ENCODE measurements at places on chromosomes 13 and 19.

DNA sequence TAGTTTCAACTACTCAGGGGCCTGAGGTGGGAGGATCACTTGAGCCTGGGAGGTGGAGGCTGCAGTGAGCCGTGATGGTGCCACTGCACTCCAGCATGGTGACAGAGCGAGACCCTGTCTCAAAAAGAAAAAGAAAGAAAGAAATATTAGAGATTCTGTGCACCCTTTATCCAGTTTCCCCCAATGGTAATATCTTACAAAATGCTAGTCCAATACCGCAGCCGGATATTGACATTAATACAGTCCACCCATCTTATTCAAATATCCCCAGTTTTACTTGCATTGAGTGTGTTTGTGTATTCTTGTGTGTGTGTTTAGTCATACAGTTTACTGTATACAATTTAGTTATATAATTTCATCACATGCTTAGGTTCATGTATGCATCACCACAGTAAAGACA, 8.6 kb upstream of the IFNL4 start:
- no peak for DNase-seq

DNA sequence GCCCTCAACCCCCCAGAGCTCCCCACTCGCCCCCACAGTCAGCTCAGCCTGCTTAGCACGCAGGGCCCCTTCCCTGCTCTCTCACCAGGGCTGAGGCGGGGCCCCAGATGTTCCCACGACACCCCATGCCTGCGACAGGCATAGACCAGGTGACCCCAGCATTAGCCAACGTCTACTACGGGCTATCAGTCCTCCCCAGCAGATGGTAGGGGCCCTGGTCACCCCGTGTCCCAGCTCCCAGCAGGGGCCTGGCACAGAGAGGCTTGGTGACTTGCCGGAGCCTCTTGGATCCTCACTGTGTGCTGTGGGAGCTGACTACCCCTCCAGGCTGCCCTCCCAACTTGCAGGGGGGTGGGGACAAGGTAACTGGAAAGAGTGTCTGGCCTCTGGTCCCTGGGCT, 80.6 kb downstream of the KDM4B start:
- DNase-seq = no peak

DNA sequence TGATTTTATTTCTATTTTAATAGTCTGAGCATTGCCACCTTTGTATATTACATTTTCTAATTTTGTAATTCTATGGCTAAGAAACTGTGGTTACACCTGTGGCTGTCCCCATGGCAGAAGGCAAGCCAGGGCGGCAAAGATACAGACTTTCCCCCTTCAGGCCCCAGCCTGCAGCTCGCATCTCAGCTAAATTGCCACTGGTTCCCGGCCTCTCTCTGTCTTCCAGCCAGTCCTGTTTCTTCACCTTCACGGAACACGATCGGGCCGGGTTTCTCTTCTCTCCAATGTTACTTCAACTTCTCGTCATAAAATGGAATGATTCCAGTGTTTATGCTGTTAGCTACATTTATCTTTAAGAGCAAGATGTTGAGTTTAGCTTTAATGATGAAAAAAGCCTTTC, 124.5 kb upstream of the ZNF507 start:
- DNase-seq = no peak

- no peak for DNase-seq
Measured at GRCh38 chr13:110278859-110279258, 28.1 kb downstream of the COL4A1 start.

DNA sequence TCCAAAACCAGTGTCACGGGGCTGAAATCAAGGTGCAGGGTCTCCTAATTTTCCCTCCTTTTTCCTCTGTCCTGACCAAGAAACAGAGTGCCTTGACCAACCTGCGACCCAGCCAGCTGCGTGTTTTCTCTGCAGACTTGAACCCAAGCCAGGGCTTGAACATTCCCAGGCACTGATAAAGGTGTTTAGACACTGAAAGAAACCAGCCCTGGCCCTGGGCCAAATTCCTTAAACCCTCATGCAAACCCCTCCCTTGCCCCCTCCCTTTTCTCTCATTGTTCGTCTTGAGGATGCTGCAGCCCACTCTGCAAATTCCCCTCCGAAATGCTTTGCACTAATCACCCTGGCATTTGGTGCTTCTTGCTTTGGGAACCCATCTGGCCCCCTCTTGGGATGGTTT, 9.5 kb upstream of the FFAR2 start:
- DNase-seq = no peak

DNA sequence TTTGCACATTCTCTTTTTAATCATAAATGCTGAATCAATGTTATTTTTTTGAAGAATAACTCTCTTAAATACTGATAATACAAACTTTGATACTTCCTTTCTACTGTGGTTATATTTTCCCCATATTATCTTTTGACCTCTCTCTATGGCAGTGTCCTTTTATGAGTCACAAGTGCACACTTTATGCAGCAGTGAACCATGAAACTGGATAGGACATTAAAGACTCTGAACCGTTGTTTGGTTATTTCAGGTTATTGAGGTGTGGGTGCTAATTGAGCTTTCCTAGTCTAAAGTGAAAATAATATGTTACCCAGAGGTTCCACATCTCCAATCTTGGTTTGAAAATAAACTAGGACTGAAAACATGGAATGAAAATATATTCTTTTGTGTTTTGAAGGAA, 71.4 kb downstream of the DGKH start:
- no peak for DNase-seq

GRCh38 chr13:35600137-35600536, 123.6 kb upstream of the MAB21L1 start:
- DNase-seq = no peak

GRCh38 chr19:18648973-18649315, 12.1 kb downstream of the KLHL26 start:
- DNase-seq = no peak

DNA sequence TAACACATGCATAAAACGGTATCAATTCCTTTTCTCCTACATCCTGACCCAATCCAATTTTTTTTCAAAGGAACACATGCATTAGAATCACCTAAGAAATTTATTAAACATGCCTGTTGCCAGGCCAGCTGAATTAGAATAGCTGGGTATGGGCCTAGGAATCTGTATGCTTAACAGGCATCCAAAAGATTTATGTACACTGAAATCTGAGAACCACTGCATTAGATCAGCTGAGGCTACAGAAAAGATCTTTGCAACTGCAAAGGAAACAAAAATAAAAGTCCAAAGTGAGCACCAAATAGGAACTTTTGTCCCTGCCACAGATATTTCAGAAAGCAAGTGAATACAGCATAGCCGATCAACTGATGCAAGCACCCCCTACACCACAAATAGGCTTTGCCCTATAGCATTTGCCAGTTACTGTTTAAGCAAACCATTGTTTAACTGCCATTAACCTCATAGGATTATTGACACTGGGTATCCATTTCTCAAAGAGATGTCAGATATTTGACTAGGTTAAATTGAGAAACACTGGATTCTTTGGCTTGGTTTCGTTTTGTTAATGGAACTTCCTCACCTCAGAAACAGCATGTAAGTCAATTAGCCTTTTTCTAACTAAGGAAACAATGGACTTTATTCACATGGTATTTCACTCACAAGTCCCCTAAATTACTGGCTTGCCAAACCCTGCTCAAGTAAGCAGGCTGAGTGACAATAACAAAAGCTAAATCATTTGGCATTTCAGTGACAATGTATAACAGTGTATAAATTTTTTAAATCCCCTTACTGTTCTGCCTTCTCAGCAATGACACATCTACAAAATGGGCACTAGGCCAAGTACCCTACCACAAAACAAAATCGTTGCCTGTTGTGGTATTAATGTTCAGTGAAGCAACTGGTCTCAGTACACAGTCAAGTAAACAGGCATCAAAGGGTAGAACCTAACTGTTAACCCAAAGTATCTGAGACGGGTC, 67.8 kb downstream of the SUCLA2 start:
- peak; percentile 53 for DNase-seq

GRCh38 chr13:59533561-59534555, 629.9 kb downstream of the DIAPH3 start:
- no peak for DNase-seq

DNA sequence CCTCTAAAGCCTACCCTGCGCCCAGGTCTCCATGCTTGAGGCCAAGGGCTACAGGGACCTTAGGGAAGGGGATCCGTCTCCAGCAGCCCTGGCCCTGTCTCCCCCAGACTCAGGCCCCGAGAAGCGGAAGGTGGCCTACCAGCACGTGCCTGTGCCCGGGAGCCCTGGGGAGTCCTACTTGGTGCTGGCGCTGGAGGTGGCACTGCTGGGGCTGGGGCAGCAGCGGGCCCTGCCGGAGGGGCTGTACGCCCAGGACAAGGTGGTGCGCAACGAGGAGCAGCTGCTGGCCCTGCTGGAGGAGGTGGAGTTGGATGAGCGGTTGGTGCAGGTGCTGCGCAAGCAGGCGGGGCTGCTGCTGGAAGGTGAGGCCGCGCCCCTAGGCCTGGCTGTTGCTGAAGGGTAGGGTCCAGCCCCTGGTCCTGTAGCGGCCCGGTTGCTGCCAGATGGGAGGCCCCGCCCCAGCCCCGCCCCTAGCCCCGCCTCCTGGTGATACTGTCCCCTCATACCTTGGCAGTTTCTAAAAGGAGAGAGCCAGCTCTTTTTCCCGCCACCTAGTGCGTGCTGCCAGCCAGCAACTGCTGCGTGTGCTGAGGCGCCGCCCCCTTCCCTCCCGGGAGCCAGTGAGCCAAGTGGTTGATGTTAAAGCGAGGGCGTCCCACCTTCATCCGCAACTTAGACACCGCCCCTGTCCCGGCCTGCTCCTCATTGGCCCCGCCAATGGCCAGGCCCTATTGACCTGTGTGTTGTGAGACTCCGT, 22.6 kb downstream of the ZSWIM4 start:
- peak; percentile 93 for DNase-seq

DNA sequence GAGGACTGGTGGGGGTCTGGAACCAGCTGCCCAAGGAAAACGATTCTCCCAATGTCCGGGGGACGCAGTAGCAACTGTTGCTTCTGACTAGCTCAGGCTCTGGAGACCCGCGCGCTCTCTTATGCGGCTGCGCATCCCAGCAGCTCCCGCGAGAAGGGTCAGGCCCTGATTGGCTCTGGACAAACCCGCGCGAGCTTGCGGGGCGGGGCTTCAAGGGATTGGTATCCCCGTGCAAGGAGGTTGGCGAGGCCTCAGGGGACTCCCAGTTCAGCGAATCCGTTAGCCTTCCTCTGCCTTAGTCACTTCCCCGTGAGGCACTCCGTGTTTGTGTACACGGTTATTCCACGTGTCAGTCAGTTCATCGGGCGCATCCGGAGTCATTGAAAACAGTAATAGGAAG, 20.2 kb downstream of the SIGLECL1 start:
- DNase-seq = no peak

- no peak for DNase-seq
Measured at GRCh38 chr19:6259312-6259861, 20.4 kb downstream of the MLLT1 start.

DNA sequence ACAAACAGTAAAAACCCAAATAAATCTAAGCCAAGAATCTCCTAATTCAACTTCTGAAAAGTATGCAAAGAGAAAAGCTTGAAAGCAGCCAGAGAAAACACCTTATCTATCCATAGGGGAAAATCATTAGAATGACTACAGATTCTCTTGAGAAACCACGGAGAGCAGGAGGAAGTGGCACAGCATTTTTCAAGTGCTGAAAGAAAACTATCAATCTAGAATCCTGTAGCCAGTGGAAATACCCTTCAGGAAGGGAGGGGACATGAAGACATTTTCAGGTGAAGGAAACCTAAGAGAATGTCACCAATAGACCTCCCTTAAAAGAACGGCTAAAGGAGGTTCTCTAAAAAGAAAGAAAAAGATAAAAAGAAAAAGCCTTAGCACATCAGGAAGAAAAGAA, 66.2 kb upstream of the XPO4 start:
- DNase-seq = no peak

DNA sequence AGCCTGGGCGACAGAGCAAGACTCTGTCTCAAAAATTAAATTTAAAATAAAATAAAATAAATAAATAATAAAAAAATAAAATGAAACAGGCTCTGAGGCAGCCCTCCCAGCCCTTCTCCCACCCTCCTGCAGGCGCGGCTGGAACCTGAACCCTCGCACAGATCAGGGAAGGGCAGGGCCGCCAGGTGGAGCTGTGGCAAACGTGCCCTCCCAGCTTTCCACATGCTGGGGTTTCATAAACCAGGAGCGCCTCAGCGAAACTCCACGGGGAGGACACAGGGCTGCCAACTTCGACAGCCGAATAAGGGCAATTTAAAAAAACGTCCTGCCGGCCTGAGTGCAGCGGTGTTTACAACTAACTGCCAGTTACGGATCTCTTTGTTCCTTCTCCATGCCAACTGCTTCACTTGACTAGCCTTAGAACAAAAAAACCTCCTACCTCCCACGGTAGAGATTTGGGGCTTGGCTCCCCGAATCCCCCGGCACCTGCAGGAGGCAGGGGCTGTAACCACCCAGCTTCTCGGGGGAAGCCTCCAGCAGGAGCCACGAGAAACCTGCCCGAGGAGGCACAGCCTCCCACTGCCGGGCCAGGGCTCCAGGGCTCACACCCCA, 15.9 kb downstream of the ZNF787 start:
- DNase-seq = peak; percentile 77

- DNase-seq = no peak
Measured at GRCh38 chr13:27258637-27259386, 7.5 kb downstream of the RPL21 start.

GRCh38 chr13:80586356-80586755, 245.4 kb upstream of the SPRY2 start:
- no peak for DNase-seq

DNA sequence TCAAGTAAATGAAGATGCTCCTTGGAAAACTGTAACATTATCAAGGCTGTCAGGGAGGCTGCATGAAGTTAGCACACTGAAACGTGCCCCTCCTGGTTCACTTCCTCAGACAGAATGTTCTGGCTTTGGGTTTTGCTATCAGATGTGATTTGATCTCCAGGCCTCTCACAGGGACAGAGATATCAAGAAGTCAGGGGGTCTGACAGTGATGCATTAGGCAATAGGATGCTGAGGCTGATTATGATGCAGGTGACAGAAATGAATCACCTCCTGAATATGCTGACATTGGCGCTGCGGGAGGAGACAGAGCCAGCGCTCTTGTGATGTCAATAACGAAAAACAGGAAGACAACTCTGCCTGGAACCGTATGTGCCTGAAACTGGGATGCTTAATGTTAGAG, 278.5 kb downstream of the DCT start:
- DNase-seq = no peak
